ENCODE measurements at places on chromosomes 11 and 22.

GRCh38 chr11:111733016-111733415 is 33.2 kb downstream of the PPP2R1B start:
- no peak for DNase-seq

DNA sequence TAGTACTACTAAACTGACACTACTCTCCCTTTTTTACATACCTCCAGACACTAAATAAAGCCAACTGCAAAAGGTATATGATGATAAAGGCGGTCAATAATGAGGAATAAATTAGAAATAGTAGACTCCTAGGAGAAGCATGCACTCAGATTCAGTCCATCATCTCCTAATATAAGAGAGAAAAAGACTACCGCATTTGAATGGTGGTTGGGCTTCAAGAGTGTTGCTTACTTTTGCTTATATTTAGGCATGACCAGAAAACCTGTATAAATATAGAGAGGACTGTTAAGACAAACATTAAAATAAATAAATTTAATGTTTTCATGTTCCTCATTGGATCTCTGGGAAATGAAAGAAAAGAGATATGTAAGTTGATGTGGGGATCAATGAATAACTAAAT is 1137.0 kb downstream of the FAM181B start:
- peak; percentile 11 for DNase-seq

DNA sequence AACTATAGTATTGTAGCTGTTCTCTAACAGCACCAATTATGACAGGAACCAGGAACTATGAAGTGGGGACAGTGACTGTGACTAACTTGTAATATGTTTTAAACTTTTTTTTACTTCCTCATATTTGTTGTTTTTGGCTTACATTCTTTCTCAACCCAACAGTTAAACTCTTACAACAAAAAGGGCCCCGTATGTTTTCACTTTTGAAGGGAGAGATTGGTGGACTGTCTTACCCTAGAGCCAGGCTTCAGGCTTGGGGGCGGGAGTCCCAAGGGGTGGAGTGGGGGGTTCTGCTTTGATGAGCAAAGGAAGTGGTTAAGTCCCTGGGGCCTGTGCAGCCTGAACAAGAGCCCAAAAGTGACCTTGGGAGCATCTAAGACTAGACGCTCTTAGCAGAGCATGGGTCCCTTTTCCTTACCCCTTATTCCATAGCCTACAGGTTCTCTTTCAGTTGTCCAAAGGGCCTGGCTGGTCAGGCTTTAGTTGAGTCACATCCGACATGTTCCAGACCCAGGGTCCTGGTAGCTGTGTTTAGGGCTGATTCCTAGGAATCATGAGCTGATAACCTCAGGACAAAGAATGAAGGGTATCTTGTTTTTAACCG is 38.8 kb downstream of the STIM1 start:
- DNase-seq = no peak

DNA sequence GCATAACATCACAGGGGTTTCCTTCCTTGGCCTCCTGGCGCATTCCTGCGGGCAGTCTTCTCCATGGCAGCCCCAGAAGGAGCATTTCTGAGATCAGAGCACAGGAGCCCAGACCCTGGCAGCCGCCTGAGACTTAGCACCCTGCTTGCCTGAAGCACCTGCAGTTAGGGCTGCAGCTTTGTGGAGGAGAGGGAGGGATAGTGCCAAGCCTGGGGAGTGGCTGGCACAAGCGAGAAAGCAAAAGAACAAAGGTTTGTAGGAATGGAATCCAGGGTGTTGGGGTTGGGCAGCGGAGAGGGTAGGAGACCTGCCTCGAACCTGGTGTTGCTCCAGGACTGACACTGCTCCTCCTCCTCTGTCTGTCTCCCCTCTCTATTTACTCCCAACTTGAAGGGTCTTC is 66.9 kb downstream of the SCN3B start:
- DNase-seq = no peak

GRCh38 chr22:48808038-48808960 is 1019.4 kb downstream of the BRD1 start:
- DNase-seq = no peak

GRCh38 chr22:39117585-39118191 is 20.6 kb downstream of the APOBEC3H start:
- no peak for DNase-seq

GRCh38 chr11:7673724-7674434 is 579 bp upstream of the CYB5R2 start:
- no peak for DNase-seq

DNA sequence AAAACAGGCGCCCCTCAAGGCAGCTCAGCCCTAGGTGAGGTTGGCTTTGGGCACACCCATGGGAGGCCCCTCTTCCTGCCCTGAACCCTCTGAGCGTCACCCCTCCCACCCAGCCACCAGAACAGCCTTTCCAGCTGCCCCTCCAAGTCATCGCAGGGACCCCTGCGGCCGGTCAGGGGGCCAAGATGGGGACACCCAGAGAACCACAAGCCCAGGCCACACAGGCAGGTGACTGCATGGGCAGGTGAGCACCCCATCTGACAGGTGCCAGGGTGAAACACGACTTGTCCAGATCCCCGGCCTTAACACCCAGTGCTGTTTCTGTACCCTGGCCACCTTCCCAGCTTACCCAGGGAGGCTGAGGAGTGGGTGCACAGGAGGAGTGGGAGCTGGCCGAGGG is 24.6 kb upstream of the GRAMD4 start:
- no peak for DNase-seq

DNA sequence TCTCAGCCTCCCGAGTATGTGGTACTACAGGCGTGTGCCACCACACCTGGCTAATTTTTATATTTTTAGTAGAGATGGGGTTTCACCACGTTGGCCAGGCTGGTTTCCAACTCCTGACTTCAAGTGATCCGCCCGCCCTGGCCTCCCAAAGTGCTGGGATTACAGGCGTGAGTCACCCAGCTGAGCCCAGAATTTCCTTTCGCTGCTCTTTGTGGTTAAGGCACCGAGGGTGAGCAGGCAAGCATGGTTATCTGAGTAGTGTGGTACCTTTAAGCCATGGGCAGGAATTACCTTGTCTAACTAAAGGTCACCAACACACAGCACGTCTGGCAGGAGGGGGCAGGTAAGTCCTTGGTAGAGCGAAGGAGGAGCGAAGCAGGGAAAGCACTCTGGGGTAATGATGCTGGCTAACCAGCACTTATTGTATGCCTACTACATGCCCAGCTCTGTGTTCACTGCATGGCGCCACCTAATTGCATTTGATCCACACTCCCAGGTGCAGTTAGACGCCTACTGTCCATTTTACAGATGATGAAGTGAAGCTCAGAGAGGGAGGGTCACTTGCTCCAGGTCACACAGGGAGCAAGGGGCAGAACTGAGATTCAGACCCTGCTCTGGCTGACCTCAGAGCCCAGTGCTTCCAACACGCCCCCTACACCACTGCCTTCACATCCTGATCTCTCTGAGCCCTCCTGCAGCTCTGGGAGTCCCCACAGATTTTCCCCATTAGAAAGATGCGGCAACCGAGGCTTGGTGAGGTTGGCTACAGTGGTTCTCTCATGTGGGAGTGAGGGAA is 45.7 kb downstream of the TRIOBP start:
- no peak for DNase-seq

- peak; percentile 77 for DNase-seq
Measured at GRCh38 chr22:25447686-25448434, 116.6 kb upstream of the GRK3 start.

DNA sequence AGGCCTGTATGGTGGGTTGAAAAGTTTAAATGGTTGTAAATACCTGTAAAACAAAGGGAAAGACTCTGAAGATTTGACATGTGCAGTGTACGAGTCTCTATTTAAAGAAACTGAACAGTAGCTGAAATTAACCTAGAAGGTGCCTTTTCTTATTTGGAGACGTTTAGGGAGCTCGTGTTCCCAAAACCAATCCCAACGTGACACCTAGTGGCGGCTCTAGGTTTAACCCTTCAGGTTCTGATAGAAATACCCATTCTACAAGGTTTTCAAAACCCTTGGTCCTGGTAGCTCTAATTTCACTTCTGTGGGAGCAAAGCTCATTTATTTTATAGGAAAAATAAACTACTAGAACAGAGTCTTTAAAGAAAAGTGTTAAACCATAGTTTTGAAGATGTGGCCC is 258.3 kb downstream of the LRRC4C start:
- peak; percentile 6 for DNase-seq

- DNase-seq = no peak
Measured at GRCh38 chr11:15747671-15748070, 608.7 kb downstream of the SOX6 start.

- DNase-seq = no peak
Measured at GRCh38 chr22:22883090-22883727, 4.4 kb upstream of the IGLL5 start.

GRCh38 chr22:39349506-39349966 is 255 bp upstream of the SYNGR1 start:
- no peak for DNase-seq

- no peak for DNase-seq
Measured at GRCh38 chr22:24156141-24156912, 25.0 kb upstream of the SUSD2 start.

DNA sequence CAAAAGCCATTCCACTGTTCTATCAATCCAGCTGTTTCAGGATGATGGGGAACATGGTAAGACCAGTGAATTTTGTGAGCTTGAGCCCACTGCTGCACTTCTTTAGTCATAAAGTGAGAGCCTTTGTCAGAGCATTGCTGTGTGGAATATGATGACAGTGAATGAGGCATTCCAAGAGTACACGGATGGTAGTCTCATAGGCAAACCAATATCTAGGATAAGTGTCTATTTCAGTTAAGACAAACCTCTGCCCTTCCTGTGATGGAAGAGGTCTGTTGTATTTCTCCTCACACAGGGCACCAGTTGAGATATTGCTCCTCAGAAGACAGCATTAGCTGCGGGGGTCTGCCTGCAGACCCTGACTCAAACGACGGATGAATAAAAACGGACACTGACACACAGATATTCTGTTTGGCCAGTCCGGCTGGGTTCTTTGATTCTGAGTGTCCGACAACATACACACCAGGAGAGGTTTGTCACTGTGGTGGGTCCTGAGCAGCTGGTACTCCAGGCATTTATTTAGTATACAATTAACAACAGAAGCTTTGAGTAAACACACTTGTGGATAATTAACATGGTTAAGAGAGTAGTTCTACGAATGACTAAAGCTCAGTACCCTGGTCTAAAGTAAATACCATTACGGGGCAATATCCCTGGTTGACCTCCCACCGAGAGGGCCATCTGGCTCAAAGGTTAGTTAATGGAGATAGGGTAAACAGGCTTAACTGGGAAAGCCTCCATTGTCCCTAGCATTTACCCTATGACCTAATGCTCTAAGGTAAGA is 121.7 kb downstream of the ZNF280B start:
- DNase-seq = peak; percentile 96

DNA sequence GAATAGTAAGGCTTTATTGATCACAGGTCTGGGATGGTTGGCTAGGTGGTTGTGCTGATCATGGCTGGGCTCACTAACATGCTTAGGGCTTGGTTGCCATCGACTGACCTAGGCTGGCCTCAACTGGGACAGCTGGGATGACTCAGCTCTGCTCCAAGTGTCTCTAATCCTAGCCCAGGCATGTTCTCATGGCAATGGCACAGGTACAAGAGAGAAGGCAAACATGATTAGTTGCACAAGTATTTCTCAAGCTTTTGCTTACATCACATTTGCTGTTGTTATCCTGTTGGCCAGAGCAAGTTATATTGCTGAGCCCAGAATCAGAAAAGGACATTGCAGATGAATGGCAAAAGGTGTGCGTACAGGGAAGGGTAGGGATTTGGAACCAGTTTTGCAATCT is 68.5 kb upstream of the SLC35C1 start:
- peak; percentile 9 for DNase-seq
